ENCODE measurements at places on chromosomes 16 and 17.

- no peak for DNase-seq
Measured at GRCh38 chr16:5639531-5639930, 541.9 kb upstream of the EEF2KMT start.

- no peak for DNase-seq
Measured at GRCh38 chr17:15453782-15454181, 13.6 kb downstream of the CDRT4 start.

DNA sequence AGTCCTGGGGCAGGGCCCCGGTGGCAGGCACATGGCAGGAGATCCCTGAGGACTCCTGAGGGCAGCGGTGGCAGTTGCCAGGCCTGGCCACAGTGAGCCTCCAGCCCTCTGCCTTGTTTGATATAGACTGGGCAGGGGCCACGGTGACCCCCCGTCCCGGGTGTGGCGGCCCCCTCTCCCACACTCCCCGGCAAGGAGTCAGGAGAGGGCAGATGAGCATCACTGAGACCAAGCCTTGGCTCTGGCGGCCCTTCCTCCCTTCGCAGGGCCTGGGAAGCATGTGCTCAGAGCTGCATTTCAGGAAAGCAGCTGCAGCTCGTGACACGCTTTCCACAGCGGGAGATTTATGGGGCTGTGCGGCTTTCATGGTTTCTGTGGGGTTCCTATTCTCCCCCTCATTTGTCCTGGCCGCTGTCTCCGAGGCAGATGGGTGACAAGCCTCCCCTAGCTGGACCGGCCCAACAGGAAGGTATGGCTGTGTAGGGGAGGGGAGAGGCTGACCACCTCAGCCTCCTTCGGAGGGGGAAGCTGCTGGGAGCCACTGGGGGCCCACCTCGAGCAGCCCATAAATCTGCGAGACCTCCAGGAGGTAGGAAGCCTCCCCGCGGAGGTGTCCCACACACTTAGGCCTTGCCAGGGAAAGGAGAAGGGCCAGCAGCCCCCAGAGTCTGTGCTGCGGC, 211.4 kb downstream of the NTN1 start:
- DNase-seq: no peak

GRCh38 chr16:27111486-27111885, 44.8 kb downstream of the C16orf82 start:
- no peak for DNase-seq

DNA sequence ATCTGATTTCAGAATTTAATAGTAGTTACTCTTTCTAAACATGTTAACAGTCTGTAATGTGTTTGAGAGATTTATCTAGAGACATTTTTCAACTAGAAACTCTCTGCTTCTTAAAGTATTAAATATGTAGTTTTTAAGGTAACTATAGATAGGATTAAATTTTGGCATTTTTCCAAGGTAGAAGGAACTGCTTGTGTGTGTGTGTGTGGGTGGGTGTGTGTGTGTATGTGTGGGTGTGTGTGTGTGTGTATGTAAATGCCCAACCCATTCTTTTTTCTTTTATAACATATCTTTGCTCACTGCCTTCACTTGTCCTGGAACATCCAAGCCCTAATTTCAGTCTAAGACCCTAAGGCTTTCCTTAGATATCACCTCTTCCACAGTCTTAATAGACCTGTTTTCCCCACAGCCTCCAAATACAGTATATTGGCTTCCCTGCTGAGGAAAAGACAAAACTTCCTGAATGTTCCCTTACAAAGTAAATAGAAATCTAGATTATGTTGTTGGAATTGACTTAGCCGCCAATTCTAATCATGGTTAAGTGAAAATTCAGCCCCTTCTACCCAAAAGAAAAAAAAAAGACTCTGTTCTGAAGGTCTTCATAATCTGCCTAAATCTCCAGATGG, 33.5 kb downstream of the NUP93 start:
- no peak for DNase-seq

DNA sequence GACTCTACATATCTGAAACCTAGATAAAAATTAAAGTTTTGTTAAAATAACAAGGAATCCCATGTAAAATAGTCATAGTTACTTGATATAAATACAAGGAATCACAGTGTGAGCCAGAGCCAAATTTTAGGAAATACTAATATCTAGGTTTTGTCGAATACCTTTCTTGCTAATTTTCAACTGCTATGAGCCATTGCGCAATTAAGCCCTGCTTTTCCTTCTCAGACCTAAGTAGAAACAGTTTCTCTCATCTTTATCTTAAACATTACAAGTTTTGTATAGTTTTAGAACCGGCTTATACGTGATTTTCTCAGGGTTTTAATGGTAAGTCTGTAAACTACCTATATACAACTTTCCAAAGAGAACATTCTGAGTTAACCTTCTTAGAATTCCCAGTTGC, 157.4 kb upstream of the NOG start:
- no peak for DNase-seq

DNA sequence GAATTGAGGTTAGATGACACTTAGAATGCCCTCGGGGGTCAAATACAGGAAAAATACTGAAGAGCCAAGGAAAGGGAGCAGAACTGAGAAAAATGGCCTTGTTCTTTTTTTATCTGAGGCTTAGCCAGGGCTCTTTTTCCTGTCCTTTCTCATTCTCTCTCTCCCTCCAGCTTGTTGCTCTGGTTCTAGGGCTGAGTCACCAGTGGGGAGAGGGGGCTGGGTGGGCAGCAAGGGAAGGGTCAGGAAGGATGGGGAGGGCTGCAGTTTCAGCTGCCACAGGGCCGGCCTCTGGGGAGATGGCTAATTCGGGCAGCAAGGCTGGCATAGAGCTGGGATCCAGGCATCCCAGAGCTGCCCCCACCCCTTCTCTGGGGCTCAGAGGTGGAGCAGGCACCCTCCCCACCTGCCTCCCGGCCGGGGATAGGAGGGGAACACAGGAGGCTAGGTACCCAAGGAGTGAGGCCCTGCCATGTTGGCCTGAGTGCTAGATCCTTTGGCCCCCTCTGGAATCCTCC, 3.9 kb downstream of the ITGA3 start:
- peak; percentile 68 for DNase-seq

DNA sequence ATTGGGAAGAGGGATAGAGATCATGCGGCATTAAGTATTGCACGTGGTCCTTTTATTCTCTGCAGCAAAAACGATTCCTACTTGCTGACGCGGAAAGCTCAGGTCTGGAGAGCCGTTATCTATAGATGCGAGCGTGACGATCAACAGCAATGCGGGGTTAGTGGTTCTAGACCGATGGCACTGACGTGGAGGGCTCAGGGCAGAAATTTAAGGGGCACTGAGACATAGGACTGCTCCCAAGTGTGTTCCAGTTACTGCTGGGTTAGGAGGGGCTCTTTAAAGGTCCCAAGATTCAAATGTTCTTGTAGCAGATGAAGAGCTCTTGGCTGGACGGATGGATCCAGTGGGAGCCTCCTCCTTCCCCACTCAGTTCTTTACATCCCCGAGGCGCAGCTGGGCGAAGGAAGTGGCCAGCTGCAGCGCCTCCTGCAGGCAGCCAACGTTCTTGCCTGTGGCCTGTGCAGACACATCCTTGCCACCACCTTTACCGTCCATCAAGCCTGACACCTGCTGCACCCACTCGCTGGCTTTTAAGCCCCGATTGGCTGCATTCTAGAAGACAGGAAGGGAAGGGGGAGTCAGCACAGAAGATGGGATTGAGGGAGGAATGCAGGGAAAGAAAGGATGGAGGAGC, 732 bp upstream of the EXOSC6 start:
- DNase-seq: no peak

DNA sequence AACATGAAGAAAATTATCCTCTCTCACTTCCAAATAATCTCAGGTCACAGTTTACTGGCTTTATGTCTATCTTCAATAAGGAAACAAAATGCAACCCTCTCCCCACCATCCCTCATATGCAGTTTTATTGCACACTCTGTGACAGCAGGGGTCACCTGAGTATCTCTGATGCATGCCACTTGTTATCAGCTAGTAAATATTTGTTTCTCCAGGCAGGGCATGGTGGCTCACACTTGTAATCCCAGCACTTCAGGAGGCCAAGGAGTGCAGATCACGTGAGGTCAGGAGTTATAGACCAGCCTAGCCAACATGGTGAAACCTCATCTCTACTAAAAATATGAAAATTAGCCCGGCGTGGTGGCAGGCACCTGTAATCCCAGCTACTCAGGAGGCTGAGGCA, 61.1 kb downstream of the ADAMTS18 start:
- no peak for DNase-seq

GRCh38 chr16:69497876-69498596, 67.7 kb upstream of the NFAT5 start:
- no peak for DNase-seq

GRCh38 chr16:50580180-50580798, 32.1 kb downstream of the NKD1 start:
- DNase-seq: no peak

DNA sequence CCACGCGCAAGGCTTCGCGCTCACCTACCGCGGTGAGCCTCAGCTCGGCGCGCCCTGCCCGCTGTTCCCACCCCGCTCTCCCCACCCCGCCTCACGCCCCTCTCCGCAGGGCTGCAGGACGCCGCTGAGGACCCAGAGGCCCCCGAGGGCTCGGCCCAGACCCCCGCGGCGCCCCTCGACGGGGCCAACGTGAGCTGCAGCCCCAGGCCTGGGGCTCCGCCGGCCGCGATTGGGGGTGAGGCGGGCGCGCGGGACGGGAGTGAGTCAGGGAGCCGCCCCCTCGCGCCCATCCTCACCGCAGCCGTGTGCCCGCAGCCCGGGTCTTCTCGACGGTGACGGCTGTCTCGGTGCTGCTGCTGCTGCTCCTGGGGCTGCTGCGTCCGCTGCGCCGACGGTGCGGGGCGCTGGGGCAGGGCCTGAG, 1.9 kb upstream of the PAQR4 start:
- no peak for DNase-seq

Measured in iris pigment epithelial cell (primary cell).